ENCODE measurements at places on chromosomes 12 and 14. TPM values are rescaled to one million over a fixed set of nuclear protein-coding genes. Genes with fewer than 3 reads are reported as not detected.

Gene CLEC2A
- total RNA-seq, result not detected

Gene ZDHHC22
- not detected for total RNA-seq

Gene PLA2G1B
- not detected for total RNA-seq

Gene TBX5
- total RNA-seq, result 1.2 TPM

Gene POTEM
- total RNA-seq, result not detected

Gene STK38L
- 12.4 TPM for total RNA-seq

Gene LALBA
- not detected for total RNA-seq

Gene ENO2
- total RNA-seq, result 13.7 TPM

Gene ADCY4
- 0.94 TPM for total RNA-seq

Gene ASPG
- not detected for total RNA-seq

Gene CPNE6
- total RNA-seq, result not detected

Gene IKBIP
- total RNA-seq, result 74.2 TPM

Gene KRT4
- not detected for total RNA-seq

Gene KRT80
- 0.12 TPM for total RNA-seq

Gene PRB2
- not detected for total RNA-seq

Gene NKX2-8
- total RNA-seq, result not detected

Gene STX2
- total RNA-seq, result 15.9 TPM

Gene LHX5
- total RNA-seq, result not detected

Gene RBMS2
- total RNA-seq, result 20.3 TPM

Gene IAPP
- total RNA-seq, result not detected

Gene KRT79
- total RNA-seq, result not detected

Gene CIROP
- 0.83 TPM for total RNA-seq

Gene GYS2
- total RNA-seq, result not detected

Gene CHST11
- 76.7 TPM for total RNA-seq

Gene CACNA1C
- total RNA-seq, result 8.2 TPM

Gene VWF
- 14.3 TPM for total RNA-seq

Gene CMKLR1
- 0.50 TPM for total RNA-seq

Gene PPP4R4
- total RNA-seq, result not detected

Gene UNC79
- total RNA-seq, result under 0.01 TPM

Gene MYF5
- total RNA-seq, result not detected

Gene TAS2R9
- not detected for total RNA-seq

Gene ZNF384
- 20.0 TPM for total RNA-seq

Gene GPR68
- 1.1 TPM for total RNA-seq

Gene NR1H4
- not detected for total RNA-seq

Gene POTEG
- total RNA-seq, result not detected

Gene AQP2
- total RNA-seq, result 0.31 TPM

Gene ANKRD33
- total RNA-seq, result 0.44 TPM

Gene PLEKHA5
- 23.5 TPM for total RNA-seq

Gene GARIN6
- not detected for total RNA-seq

Gene CDC42BPB
- total RNA-seq, result 71.1 TPM

Gene OTX2
- not detected for total RNA-seq

Gene LGR5
- 0.50 TPM for total RNA-seq

Gene SPIC
- not detected for total RNA-seq

Gene NELL2
- 0.49 TPM for total RNA-seq

Gene STXBP6
- total RNA-seq, result 5.4 TPM
